ENCODE measurements at places on chromosomes 5 and 9. TPM values are rescaled to one million over a fixed set of nuclear protein-coding genes. Genes with fewer than 3 reads are reported as not detected.

Gene HAVCR1
- total RNA-seq: 1.1 TPM

Gene MCIDAS
- not detected for total RNA-seq

- DNase-seq: no peak
Measured at GRCh38 chr9:91790917-91791316, 159.1 kb downstream of the ROR2 start.

- no peak for DNase-seq
Measured at GRCh38 chr9:83166372-83166771, 103.4 kb upstream of the RASEF start.

DNA sequence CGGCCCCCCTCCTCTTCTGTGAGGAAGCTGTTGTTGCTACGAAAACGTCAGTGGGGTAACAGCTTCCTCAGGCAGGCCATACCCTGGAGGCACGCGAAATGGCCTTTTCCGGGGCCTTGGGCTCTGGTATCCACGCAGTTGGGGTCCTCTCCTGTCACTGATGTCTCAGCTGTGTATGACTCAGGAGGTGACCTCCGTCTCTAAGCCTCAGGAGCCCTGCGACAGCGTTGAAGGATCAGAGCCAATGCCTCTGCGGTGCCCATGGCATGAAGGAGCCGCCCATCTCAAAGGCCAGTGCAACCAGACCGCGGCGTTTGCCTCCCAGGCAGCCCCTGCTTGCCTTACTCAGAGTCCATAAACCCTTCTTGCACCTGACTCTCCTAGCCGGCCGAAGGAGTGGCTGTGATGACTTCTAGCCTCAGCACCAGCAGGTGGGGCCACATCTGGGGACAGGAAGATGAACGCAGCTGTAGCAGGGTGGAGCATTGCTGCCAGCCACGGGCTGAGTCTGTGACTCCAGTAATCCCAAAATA is 1.0 kb upstream of the MXD3 start:
- DNase-seq: no peak

Gene FOXI1
- 0.18 TPM for total RNA-seq

DNA sequence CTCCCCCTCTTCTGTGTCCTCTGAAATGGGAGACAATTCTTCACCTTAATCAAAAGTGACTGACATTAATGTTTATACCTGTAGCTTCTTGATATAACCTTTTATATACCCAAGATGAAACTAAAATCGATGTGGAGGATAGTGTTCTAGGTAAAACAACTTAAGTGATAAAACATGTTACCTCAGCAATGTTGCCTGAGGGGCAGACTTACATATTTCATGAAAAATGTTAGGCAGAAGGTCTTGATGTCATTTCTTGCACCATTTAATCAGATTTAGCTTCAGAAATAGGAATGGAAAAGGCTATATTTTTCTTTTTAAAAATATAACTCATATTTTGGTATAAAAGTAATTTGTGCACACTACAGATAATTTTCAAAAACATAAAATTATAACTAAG is 22.7 kb upstream of the MACIR start:
- no peak for DNase-seq

Gene SLC6A3
- not detected for total RNA-seq

Gene VPS13A
- total RNA-seq: 61.9 TPM

DNA sequence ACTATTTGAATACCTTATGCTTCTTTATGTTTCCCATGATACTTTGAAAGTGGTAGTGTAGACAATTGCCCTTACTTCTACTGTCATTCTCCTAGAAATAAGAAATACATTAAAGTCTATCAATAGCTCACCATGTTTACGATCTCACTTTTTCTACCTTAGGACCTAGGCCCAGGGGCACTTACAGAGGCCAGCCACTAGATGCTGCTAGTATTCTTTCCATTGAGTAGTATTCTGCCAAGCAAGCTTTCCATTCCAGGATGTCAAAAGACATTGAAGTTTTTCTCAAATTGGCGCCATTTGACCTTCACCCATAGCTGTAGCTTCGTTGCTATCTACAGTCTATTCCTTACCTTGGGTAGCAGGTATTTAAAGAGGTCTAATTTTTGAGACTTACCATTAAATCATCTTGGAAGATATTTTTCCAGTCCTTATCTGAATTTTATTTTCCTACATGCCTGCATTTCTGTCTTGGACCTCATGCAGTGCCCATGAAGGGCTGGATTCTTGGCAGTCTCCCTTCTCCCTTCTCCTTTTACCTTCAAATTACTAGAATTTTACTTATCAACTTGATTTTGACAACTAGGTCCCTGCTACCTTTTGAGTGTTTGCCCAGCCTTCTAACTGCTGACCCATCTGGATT is 246.0 kb upstream of the NUDT12 start:
- no peak for DNase-seq

Gene FAM153A
- total RNA-seq: 63.9 TPM

GRCh38 chr9:120587328-120587727 is 7.4 kb upstream of the CDK5RAP2 start:
- no peak for DNase-seq

GRCh38 chr5:38666668-38667498 is 110.4 kb upstream of the LIFR start:
- DNase-seq: no peak

Gene PCSK1
- not detected for total RNA-seq

Gene SLC25A48
- not detected for total RNA-seq

DNA sequence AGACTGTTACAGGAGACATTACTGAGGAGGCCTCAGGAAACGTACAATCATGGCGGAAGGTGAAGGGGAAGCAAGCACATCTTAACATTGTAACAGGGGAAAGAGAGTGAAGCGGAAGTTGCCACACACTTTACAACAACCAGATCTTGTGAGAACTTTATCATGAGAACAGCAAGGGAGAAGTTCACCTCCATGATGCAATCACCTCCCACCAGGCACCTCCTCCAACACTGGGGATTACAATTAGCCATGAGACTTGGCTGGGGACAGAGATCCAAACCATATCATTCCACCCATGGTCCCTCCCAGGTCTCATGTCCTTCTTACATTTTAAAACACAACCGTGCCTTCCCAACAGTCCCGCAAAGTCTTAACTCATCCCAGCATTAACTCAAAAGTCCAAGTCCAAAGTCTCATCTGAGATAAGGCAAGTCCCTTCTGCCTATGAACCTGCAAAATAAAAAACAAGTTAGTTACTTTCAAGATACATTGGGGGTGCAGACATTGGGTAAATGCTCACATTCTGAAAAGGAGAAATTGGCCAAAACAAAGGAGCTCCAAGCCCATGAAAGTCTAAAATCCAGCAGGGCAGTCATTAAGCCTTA is 138.3 kb downstream of the TMEM161B start:
- no peak for DNase-seq

Gene DMRTA1
- total RNA-seq: 0.42 TPM

Gene HSD17B3
- 1.2 TPM for total RNA-seq

GRCh38 chr5:68396722-68397121 is 181.2 kb downstream of the PIK3R1 start:
- DNase-seq: no peak

Gene PCDHB13
- not detected for total RNA-seq

Gene TUSC1
- total RNA-seq: not detected

Gene ANKRD33B
- 5.3 TPM for total RNA-seq

- DNase-seq: no peak
Measured at GRCh38 chr5:76177978-76178377, 94.8 kb downstream of the SV2C start.

Gene MLANA
- not detected for total RNA-seq

Gene LTC4S
- total RNA-seq: 6.8 TPM

Measured in T-helper 17 cell (primary cell).